ENCODE measurements at places on chromosomes 7 and 10. TPM values are rescaled to one million over a fixed set of nuclear protein-coding genes. Genes with fewer than 3 reads are reported as not detected.

Gene BMS1
- 17.7 TPM for total RNA-seq

Gene SPOCK2
- under 0.01 TPM for total RNA-seq

Gene GPR26
- total RNA-seq: not detected

Gene DRGX
- total RNA-seq: not detected

Gene GHRHR
- total RNA-seq: not detected

Gene PLPP4
- total RNA-seq: 0.86 TPM

Gene LLCFC1
- total RNA-seq: not detected

Gene SPDYE11
- total RNA-seq: not detected

Gene C10orf143
- total RNA-seq: under 0.01 TPM

Gene CC2D2B
- 0.86 TPM for total RNA-seq

Gene ZNF804B
- under 0.01 TPM for total RNA-seq
